NCI-H1092 (cell line): ENCODE measurements at places on chromosomes 11 and 22.

DNA sequence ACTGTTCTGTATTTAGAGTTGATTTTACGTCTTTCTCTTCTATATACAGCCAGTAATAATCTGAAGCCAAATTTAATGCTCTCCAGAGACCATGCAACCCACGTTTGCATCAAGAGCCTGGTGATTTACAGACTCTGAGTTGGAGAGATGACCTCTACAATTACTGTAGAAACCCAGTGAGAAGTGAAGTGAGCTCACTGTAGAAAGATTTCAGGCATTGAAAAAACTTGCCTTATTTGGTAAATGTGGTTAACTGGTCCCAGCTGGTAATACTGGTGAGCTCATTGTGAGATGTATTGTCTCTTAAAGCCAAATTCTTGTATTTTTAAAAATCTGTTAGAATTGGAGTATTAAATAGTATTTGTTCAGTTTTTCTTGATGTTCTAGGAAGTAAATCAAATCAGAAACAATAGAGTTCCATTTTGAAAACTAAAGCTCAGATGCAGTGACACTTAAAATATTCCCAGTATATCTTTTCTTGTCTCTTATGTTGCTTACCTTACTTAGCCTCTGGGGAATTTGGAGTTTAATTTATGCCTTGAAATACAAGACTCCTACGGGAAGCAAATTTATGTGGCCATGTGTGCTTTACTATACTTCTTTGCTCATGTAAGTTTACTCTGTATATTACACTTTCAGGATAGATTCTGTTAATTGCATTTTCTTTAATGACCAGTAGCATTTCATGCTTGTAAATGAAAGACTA, 189.9 kb downstream of the ARHGAP42 start:
- no peak for DNase-seq

DNA sequence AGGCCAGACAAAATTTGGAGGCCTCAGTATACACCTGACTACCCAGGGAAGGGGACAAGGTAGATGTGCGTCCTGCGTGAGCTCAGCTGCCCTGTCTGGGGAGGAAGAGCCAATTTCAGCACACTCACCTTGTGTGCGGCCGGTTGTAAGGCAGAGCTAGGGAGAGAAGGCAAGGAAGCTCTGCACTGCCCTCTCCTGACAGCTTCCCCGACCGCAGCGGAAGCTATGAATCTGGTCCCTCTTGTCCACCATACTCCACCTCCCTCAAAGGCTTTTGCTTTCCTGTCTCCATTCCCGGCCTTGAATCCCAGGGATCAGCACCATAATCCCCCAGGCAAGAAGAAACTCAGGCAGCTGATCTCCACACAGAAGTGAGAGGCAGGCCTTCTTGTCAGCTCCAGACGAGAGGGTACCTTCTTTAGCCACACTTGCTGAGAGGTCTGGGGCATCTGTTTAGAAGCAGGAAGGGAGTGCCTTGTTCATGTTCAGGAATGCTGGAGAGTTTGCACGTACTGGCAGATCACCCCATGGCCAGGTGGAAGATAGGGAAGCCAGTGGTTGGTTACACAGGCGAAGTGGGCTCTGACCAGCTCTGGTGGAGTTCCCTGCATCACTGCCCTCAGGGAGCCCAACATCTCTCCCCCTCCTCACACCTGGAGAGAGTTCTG, 62.5 kb downstream of the FEZ1 start:
- DNase-seq, result peak; percentile 19

GRCh38 chr22:47281126-47282106, 519.0 kb downstream of the TBC1D22A start:
- no peak for DNase-seq

GRCh38 chr11:117456027-117456720, 128.5 kb downstream of the CEP164 start:
- DNase-seq, result no peak

DNA sequence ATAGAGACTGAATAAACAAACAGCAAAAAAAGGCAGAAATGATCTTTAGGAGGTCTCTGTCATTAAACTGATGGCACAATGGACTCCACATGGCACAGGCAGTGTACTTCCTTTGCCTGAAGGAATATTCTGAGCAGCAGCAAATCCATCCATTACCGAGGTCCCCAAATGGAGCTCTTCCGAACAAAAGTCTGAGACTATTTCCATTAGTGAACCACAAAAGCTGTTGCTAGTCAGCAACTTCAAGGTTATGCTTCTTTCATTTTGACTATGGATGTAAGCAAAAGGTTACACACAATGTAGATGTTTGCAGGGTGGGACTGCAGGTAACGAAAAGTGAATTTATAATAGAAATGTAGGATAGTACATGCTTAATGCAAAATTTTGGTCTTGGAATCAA, 14.5 kb downstream of the NARS2 start:
- DNase-seq, result no peak

GRCh38 chr11:34487430-34487829, 26.2 kb downstream of the ELF5 start:
- no peak for DNase-seq

- peak; percentile 30 for DNase-seq
Measured at GRCh38 chr11:79060081-79060953, 380.5 kb downstream of the TENM4 start.

GRCh38 chr22:42863349-42863961, 6.4 kb upstream of the ARFGAP3 start:
- no peak for DNase-seq

GRCh38 chr11:19816817-19817216, 104.2 kb downstream of the NAV2 start:
- DNase-seq, result no peak

- DNase-seq, result no peak
Measured at GRCh38 chr11:27150098-27150497, 109.5 kb downstream of the BBOX1 start.

- no peak for DNase-seq
Measured at GRCh38 chr22:31822523-31822922, 68.7 kb downstream of the DEPDC5 start.

GRCh38 chr11:134716582-134716981, 304.5 kb upstream of the B3GAT1 start:
- no peak for DNase-seq

DNA sequence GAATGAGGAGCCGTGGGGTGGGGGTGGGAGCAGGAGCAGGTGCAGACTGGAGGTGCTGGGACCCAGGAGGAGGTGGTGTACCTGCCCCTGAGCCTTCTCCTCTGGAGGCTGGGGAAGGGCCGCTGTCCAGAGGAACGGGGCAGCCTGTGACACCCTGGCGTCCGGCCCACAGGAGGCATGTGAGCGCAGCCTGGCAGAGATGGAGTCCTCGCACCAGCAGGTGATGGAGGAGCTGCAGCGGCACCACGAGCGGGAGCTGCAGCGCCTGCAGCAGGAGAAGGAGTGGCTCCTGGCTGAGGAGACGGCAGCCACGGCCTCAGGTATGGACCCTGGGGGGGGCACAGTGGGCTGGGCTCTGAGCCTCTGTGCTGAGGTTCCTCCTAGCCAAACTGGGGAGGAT, 42.2 kb upstream of the GCAT start:
- no peak for DNase-seq

DNA sequence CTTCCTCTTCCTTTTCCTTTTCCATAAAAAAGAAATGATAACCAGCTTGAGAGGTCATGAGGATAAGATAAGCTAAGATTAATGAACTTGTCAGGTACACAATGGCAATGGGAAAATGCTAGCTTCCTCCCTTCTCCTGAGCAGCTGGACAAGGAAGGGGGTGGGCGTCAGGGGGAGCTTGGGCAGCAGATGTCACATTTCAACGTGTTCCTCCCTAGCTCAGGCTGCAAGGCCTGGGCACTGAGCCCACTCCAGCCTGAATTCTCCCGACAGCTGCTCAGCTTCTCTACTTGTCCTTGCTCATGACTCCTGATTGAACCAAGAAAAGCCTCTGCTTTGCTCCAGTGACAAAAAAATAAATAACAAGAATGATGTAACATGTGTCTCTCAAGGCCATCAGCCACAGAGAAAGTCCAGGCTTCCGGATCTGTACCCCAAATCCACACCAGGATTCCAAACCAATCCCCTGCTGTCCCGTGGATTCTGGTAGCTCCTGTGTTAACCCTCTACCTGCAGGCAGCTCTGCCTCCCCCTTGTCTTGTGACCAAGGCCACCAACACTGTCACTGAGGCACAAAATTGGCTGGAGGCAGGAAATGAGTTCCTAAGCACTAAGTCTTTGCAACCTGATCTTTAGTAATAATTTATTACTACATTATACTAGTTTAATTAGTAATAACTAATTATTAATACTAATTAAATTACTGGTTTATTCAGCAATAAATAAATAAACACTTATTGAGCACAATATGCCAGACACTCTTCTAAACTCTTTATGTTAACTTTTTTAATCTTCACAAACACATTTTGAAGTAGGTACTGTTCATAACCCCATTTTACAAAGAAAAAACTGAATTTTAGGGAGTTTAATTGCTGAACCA, 146.5 kb downstream of the CCDC34 start:
- DNase-seq, result peak; percentile 79

GRCh38 chr22:39297490-39298240, 21.8 kb downstream of the RPL3 start:
- DNase-seq, result peak; percentile 18

GRCh38 chr11:30495437-30495836, 90.7 kb downstream of the MPPED2 start:
- no peak for DNase-seq

- peak; percentile 5 for DNase-seq
Measured at GRCh38 chr11:1153105-1153950, 4.4 kb upstream of the MUC5AC start.

DNA sequence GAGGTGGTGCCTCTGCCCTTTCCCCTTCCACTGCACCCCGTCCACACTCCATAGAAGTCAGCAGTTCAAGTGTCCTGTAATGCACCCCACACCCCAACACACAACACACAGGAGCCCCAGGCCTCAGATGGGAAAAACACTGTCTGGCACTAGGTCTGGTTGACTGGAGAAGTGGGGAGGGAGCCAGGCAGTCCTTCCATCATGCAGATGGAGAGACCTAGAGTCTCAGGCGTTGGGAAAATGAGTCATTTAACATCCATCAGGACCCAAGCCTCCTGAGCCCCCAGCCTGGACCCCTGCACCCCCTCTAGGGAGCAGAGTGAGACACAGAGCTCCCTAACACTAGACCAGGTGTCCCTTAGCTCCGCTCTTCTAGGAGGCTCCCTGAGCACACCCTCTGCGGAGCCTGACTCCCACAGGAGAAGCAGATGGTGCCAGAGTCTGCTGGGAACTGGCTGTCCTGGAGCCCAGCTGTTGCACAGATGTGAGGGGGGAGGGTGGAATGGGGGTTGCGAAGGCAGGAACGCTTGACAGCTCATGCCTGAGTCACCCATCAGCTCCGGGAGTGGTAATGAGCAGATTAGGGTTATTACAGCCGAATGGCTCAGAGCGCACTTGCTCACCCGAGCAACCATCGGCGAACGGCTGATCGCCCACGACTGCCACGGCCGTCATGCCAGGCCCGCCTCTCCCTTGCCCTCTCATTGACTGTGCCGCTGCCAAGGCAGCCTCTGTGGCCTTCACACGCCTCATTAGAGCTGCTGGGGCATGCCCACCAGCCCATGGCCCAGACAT, 22.1 kb upstream of the SYT7 start:
- DNase-seq, result no peak

DNA sequence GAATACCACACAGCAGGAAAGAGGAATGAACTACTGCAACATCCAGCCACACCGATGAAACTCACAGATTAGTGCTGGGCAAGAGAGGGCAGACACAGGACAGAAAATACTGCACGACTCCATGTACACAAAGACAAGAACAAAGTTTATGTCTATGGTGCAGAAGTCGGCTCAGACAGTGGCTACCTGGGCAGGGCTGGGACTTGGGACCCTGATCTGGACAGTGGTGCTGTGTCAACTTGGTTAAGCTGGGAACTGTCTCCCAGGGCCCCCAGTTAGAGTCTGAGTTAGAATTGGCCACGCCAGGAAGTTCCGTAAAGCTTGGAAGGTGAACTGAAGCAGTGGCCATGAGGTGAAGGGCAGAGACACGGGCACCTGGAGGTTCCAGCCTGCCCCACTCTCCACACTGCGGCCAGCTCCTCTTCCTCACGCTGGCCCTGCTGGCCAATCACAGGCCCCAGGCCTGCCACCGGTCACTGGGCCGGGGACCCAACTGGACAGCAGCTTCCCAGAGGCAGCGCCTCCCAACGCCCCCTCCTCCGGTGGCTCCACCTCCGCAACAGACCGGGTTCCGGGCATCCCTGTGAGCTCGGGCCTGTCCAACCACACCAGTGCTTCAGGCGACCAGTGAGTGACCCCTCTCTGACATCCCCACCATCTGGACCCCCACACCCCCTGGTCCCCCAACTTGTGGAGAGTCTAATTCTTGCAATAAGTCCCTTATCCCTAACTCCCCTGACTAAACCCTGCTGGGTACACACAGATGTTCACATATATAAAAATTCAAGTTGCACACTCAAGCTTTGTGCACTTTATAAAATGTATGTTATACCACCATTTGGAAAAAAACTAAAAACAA, 93.7 kb downstream of the MICAL3 start:
- no peak for DNase-seq

- no peak for DNase-seq
Measured at GRCh38 chr11:1757861-1758610, 5.7 kb downstream of the CTSD start.

DNA sequence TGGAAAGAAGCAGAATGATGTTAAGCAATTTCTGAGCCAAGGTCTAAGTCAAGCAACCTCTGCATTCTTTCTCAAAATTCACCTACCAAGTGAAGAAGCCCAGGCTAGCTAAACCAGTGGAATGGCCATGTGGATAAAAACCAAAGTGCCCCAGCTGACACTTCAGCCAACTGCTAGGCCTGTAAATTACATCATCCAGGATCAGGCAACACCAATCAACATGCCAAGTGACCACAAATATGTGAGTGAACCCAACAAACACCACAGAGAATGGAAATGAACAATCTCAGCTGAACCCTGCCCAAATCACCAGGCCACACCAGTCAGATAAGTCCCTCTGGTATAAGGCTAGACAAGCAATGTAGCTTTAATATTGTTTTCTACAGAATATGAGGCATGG, 25.1 kb upstream of the FJX1 start:
- no peak for DNase-seq

- DNase-seq, result no peak
Measured at GRCh38 chr11:22778642-22779041, 51.0 kb downstream of the SVIP start.

GRCh38 chr11:61369372-61370348, 7.5 kb downstream of the TMEM138 start:
- DNase-seq, result no peak
